CD4-positive, CD25-positive, alpha-beta regulatory T cell (primary cell): ENCODE measurements at places on chromosomes 4 and X. TPM values are rescaled to one million over a fixed set of nuclear protein-coding genes. Genes with fewer than 3 reads are reported as not detected.

Gene FAT4
- total RNA-seq = 0.02 TPM

- DNase-seq = no peak
Observed at GRCh38 chr4:29581457-29581856, 1138.7 kb upstream of the PCDH7 start.

DNA sequence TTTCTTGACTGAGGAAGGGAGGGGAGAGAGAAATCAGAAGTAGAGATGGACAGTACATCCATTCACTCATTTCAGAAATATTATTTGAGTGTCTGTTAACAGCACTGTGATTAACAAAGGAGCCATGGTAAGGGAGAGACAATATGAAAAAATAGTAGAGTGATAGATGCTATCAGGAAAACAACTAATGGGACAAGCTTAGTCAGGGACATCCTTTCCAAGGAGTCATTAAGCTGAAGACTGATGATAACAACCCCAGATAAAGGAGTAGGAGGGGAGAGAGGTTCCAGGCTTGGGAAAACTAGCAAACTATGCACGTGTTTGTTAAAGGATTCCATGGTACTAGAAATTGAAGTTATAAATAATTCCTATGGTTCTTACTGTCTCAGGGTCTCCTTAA lies 122.2 kb downstream of the CBR4 start:
- no peak for DNase-seq

DNA sequence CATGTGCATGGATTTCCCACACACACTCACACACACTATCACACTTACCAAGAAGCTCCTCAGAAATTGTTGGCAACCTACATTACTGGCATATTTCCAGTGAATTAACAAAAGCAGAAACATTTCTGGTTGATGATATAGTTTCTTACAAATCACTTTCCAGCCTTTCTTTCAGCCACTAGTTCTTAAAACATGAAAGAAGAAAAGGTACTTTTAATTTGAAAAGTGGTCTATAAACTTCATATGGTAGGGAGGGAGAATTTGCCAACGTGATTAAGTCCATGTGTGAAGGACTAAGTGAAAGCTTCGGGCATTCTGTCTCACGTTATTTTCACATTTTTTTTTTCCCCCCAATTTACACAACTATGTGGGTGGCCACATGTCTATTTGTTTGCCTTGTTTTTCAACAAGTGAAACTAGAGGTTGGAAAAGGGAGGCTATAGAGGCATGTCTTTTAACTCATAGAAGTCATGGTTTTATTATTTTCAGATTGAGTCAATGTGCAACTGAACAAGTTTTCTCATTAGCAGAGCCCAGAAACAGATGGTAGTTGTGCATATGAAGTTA lies 832.1 kb upstream of the INTU start:
- no peak for DNase-seq
